NCI-H2029 treated with DMSO at 0.1 percent for 48 hours (cell line): ENCODE measurements at places on chromosomes 12 and 14.

DNA sequence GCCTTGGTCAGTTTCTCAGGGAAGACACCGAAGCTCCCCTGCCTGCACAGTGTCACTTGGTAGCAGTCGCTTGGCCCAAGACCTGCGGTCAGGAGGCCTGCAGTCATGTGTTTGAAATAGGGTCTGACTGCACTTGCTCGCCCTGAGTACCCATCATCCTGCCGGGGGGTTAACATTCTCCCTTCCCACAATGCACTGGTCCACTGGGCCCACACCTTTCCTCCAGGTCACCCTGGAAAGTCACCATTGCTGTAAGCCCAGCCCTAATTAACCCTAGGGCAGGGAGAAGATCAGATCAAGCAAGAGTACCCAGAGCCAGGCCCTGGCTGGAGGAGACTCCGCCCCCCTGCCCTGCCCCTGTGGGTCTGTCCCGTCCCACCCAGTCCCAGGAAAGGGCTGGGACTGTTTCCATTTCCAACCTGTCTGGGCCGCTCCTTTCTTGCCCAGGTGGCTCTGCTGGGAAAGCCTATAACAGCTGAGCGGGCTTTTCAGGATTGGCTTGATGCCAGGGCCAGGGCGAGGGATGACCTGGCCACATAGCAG lies 87.1 kb downstream of the ZFP36L1 start:
- DNase-seq: no peak

GRCh38 chr14:95490727-95491451 lies 25.6 kb downstream of the SYNE3 start:
- no peak for DNase-seq

- no peak for DNase-seq
Measured at GRCh38 chr14:61280092-61280525, 1.0 kb downstream of the TMEM30B start.

DNA sequence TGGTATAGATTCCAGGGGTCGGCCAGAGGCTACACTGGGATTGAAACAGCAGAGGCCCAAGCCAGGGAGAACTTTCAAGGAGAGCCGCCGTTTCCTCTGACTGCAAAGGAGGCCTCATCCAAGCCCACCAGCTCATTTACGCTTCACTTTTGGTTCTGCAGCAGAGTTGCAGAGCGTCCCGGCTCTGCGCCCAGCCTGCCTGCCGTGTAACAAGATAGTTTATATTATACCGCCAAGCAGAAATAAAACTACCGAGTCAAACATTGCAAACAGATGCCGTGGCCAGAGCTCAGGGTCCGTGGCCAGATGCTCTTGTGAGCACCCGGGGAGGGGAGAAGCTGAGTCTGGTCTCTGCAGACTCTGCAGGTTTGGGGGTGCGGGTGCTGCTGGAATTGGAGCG lies 60.7 kb upstream of the TBX3 start:
- no peak for DNase-seq

GRCh38 chr12:132384916-132385774 lies 55.8 kb upstream of the GALNT9 start:
- no peak for DNase-seq

DNA sequence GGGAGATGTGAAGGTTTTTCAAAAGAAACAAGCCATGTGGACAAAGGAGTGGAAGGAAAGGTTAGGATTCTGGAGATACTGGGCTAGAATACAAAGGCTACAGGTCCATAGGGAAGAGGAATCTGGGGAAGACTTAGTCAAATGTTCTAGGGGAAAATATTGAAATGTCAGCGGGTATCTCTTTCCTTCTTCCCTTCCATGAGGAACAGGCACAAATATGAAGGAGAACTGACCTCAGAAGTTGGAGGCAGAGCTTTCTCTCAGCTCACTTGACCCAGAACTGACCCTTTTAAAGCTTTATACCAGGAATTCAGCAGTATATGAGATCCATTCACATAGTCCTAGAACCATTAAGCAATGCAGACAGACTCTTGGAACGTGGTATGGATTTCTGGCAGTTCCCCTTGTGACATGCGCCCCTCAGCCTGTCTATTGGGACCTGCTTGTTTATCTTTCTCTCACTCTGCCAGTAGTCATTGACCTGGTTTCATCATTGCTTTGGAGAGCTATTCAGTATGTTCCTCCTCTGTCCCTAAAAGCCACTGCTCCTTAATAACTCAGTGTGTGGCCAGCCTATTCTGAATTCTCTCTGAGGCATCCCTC lies 43.0 kb upstream of the GSG1 start:
- no peak for DNase-seq

DNA sequence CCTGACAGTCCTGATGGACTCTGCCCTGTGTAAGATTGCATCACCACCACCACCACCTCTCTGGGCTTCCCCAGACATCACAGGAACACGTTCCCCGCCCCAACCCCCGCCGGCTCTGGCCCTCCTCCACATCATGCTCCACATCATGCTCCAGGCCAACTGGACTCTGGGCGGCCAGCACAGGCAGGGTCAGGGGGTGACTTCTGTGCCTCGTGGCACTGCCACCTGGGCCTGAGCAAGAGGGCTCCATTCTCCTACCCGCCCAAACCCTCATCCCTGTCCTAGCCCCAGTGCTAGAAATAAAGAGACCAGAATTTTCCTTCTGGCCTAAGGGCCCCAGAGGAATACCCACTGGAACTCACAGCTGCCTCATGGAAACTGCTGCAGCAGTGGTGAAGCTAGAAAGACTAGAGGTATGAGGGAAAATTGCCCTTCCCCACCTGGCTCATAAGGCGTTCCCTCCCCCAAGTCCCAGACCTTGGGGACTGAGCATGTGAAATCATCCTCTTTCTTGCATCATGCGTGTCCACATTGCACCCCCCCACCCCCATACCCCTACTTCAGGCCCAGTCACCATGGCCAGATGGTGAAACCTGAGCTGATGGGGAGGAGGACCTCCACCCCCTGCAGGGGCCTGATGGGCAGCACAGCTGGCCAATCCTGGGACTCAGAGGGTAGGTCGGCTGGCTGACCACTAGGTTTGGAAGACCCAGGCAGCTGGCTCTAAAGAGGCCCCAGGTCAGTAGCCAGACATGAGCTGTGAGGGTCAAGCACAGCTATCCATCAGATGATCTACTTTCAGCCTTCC lies at the start of gene INHBE:
Gene INHBE, plus strand, starts transcription at position 742 of the 808 bp plus-strand sequence. CDS start 230 bp downstream, outside the sequence.
- peak; percentile 42 for DNase-seq

GRCh38 chr14:30194741-30195148 lies 267.1 kb upstream of the PRKD1 start:
- DNase-seq: no peak

DNA sequence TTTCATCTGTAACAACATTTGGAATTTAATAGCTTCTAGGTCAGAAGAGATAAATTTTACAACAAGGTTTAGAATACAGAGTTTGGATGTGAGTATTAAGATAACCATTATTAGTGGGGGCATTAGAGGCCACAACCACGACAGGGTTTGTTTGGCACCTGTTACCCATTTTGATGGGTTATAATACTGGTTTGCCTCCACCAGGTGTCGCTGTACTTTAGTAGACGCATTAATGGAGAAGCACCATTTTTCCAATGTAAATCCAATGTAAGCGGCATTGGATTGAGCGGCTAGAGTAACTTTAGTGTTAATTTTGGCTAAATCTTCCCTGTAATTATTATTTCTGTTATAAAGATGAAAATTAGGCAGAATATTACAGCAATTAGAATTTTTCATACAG lies 136.2 kb downstream of the SLCO1B3 start:
- peak; percentile 18 for DNase-seq

- DNase-seq: no peak
Measured at GRCh38 chr12:92786045-92786444, 83.3 kb downstream of the PLEKHG7 start.

DNA sequence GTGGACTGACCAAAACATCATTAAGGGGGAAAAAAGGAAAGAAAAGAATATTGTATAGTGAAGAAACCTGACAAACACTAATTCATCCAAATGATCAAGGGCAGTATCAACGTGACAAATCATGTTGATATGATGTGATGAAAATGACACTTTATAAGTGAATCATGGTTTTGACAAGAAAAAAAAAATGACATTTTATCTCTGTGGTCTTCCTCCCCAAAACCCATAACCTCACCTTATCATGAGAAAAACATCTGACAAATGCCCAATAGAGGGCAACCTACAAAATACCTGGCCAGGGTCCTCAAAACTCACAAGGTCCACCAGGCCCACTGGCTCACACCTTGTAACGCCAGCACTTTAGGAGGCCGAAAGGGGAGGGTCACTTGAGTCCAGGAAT lies 13.8 kb downstream of the TMED10 start:
- no peak for DNase-seq

DNA sequence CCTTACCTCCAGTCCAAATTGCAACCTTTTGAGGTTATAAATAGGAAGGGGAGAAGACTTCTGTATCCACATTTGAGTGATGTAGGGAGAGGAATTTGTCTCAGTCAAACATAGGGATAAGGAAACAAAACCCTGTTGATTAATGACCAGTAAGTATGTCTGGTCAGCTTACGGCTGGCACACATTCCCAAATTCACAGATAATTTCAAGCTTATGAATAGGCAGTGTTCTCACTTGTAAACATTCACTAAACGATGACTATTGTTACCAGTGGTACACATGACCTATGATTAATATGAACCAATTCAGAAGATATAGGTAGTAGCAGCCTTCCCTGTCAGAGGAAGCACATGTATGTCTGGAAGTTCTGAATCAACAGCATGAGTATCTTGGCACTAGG lies 33.0 kb upstream of the SLC5A8 start:
- DNase-seq: no peak

GRCh38 chr12:13981990-13982389 lies 588 bp upstream of the GRIN2B start:
- DNase-seq: no peak

- DNase-seq: no peak
Measured at GRCh38 chr14:62084020-62084419, 321.8 kb downstream of the SNAPC1 start.

GRCh38 chr12:52010692-52011601 lies 4.2 kb downstream of the TAMALIN start:
- DNase-seq: no peak

DNA sequence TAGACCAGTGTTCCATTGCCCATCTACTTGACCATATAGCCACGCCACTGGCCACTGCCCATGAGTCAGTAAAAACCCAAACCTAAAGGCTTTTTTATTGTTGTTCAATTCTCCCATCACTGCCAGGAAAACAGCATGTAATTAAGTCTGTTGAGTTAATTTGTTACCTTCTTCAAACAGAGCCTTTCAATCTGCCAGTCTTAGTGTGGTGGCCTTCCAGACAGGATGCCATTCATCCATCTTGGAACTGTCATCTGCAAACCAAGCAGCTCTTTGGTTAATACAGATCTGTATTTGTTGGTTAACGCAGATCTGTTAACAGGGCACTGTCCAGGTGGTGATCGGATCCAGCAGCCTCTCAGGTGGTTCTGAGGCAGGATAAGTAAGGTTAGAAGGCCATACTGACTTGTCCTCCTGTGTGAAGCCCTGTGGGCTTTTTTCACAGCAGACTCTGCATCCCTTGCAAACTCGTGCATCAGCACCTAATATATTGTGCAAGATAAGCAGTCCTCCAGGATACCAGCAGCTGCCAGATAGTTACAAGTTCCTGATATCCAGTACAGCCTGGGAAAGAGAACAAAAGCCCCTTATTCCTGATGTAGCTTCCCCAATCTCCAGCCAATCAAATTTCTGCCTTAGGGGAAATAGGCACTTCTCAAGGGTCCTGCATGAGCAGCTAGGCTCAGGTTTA lies 59.1 kb upstream of the DHRS4 start:
- no peak for DNase-seq

DNA sequence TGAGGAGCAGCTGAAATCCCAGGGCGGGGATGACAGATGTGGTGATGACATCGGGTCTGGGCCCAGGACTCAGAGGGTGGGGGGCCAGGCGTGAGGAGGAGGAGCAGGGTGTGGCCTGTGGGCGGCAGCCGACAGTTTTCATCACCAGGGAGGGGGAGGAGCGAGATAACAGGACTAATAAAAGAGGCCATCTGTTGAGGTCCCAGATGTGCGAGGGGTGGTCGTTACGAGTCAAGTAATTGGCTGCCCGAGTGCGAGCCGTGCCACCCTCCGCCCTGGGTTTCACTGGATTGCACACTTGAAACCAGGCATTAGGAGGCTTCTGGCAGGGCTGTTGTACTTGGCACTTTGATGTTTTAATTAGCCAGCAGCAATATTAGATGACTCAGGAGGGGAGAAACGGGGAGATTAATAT lies 67.2 kb downstream of the NOS1 start:
- DNase-seq: no peak

DNA sequence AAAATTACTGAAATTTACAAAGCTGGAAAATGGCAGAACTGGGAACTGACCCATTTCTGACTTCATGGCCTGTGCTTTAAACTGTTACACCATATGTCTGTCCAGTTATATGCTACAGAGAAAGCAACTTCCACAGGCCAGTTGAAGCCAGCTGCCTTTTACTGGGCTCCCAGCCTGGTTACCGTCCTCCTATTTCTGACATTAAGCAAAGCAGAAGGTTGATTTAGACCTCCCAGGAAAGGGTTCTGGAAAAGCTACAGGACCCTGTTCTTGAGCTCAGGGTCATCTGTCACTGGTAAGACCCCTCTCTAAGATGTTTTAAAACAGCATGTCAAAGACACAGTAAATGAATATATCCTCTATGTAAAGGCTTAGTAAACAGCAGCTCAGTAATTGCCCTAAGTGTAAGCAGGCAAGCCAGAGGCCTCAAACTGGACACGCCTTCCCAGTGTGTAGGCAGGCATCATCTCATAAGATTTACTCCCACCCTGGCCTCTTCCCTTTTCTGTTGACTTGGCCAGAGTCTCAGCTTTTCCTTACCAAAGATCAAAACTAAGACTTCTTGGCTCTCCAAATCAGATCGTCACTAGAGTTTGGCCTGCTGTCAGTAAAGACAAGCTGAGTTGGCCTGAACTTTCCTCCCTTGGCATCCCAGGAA lies 55.4 kb upstream of the RNU6-8 start:
- no peak for DNase-seq

DNA sequence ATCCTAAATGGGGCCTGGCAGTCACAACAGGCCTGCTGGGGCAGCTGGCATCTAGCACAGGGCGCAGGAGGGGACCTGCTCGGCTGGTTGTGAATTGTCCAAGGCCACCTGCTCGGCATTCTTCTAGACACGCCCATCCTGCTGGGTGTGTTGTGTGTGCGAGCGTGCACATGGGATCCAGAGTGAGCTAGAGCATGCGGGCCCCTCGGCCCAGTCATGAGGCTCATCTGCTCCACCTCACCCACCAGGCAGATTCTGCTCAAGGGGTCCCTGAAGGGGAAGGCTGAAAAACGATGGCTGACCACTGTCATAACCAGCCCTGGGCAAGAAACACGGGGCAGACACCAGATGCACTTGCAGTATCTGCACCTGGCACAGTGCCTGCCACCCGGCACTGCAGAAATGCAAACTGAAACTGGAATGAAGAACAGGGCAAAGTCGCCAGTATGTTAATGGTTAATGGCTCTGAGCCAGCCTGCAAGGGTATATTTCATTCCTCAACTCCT lies 31.8 kb downstream of the MAX start:
- peak; percentile 30 for DNase-seq

GRCh38 chr12:123099560-123100192 lies 51.2 kb downstream of the PITPNM2 start:
- no peak for DNase-seq

DNA sequence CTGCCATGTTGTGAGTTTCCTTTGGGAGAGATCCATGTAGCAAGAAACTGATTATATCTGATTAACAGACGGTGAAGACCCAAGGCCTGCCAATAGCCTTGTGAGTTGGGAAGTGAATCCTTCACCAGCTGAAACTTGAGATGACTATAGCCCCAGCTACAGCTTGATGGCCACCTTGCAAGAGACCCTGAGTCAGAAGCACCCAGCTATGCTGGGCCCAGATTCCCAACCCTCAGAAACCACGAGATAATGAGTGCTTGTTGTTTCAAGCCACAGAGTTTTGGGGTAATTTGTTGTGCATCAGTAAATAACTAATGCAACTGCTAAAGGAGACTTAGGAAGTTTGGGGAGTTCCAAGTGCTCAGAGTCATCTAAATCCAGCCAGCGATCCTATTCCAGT lies 80.3 kb downstream of the AVPR1A start:
- DNase-seq: no peak
